ENCODE measurements at places on chromosomes 12 and 14.
A peak's percentile ranks its signal among the peaks of the same experiment; 100 is the strongest.

- no peaks in the 10 kb centered on the region for H3K36me3 ChIP-seq
- no peak for DNase-seq
- no peak overlapping the region for H3K27ac ChIP-seq
- H3K4me1 ChIP-seq, result no peaks in the 10 kb centered on the region
- no peaks in the 10 kb centered on the region for H3K27me3 ChIP-seq
Observed at GRCh38 chr14:33505963-33506329, 444.9 kb downstream of the EGLN3 start.

DNA sequence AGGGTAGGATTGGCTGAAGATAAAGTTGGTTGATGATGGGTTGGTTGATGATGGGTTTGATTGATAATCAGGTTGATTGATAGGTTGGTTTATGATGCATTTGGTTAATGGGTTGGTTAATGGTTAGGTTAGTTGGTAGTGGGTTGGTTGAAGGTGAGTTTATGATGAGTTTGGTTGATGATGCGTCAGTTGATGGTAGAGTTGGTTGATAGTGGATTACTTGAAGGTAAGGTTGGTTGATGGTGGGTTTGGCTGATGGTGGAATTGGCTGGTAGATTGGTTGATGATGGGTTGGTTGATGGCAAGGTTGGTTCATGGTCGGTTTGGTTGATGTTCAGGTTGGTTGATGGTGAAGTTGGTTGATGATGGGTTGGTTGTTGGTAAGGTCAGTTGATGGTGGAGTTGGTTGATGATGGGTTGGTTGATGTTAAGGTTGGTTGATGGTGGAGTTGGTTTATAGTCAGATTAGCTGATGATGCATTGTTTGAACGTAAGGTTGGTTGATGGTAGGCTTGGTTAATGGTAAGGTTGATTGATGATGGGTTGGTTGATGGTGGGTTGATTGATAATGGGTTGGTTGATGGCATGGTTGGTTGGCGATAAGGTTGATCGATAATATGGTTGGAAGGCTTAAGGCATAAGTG lies 146.4 kb downstream of the ADGRD1 start:
- no peak overlapping the region for H3K4me3 ChIP-seq
- no peaks in the 10 kb centered on the region for H3K27me3 ChIP-seq
- no peak for DNase-seq
- no peaks in the 10 kb centered on the region for H3K36me3 ChIP-seq

GRCh38 chr12:19251481-19252132 lies 122.1 kb downstream of the PLEKHA5 start:
- H3K27me3 ChIP-seq, result no peaks in the 10 kb centered on the region
- H3K36me3 ChIP-seq, result no peaks in the 10 kb centered on the region
- H3K27ac ChIP-seq, result no peak overlapping the region
- no peaks in the 10 kb centered on the region for H3K4me1 ChIP-seq

DNA sequence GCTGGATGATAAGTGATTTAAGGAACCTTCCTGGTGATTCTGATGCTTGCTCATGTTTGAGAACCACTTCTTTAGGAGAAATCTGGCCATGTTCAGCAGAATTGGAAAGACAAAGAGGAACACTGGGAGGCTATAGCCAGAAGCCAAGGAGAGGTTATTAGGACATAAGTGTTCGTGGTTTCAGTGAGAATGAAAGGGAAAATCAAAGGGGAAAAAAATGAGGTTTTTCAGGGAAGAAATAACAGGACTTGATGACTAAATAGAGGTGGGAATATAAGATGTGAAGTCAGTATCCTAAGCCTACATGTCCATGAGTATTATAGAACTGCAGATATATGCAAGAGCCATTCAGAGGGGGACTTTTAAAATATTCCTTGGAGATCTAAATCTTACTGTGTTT lies 95.6 kb downstream of the DAAM1 start:
- no peaks in the 10 kb centered on the region for H3K36me3 ChIP-seq
- DNase-seq, result no peak
- no peak overlapping the region for H3K27ac ChIP-seq
- no peaks in the 10 kb centered on the region for H3K27me3 ChIP-seq

DNA sequence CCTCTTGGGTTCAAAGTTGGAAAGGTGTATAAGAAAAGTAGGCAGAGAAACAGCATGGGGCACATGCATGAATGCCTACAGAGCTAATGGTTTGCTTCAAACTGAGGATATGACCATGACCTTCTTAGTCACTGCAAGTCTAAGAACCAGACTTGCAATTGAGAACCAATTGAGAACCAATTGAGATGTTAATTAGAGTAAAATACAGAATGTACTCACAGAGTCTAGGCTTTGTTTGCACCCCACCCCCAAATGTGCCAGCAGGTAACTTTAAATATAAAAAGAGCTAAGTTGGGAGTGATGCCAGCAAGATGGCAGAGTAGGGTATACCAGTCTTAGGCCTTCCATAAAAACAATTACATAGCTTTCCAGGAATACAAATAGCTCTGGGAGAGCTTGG lies 227.3 kb upstream of the ALG10 start:
- no peak for DNase-seq
- no peak overlapping the region for H3K4me3 ChIP-seq
- H3K27me3 ChIP-seq, result no peaks in the 10 kb centered on the region
- H3K27ac ChIP-seq, result no peak overlapping the region
- H3K4me1 ChIP-seq, result no peaks in the 10 kb centered on the region

- no peak overlapping the region for H3K4me3 ChIP-seq
- H3K36me3 ChIP-seq, result no peaks in the 10 kb centered on the region
- DNase-seq, result no peak
- no peak overlapping the region for H3K27ac ChIP-seq
Observed at GRCh38 chr12:11976005-11976404, 94.7 kb upstream of the BCL2L14 start.

DNA sequence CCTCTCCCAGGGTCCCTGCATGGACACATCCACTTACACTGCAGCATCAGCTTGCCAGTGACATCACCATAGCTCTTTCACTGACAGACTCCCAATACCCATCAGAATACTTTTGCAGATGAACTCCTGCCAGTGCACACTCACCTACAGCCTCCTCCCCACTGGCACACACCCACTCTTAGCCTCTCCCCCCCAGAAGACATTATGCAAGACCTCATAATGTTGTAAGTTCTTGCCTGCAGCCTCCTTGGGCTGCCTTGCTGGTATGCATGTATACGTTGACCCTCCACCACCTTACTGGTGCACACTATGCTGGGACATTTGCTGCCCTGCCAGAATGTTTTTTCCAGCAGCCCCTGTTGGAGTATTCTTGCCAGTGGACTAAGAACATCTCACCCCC lies 324.2 kb downstream of the AEBP2 start:
- H3K27ac ChIP-seq, result no peak overlapping the region
- no peak for DNase-seq
- H3K4me3 ChIP-seq, result no peak overlapping the region
- no peaks in the 10 kb centered on the region for H3K36me3 ChIP-seq
- H3K27me3 ChIP-seq, result no peaks in the 10 kb centered on the region

DNA sequence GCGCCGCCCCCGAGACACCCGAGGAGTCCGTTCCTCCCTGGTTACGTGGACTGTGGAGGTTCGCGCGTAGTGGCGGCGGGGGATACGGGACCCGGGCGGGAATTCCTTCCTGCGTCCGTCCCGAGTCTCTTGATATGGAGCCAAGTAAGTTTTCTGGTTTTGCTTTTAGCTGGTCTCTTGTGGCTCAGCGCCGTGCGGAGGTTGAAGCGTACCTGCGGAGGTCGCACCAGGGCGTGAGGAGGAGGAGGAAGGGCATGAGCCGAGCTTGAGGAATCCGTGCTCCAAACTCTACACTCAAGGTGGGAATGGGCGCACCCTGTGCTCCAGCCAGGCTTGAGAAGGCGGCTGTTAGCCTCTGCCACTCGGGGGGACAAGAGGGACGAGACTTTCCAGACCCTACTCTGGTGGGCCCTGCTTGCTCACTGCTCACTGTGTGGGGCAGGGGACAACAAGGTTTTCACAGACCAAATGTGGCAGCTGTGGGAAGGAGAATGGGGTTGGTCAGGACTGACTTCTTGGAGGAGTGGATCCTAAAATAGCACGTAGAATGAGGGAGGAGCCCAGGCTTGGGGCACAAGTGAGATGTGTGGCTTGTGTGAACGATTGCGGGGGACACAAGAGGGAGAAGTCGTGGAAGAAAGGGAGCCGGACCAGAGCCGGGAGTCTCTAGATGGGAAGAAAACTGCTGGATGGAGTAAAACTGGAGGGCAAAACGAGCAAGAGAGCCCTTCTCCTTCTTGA lies 577 bp downstream of the ATG101 start:
- peaks cover 15% of the 10 kb centered on the region for H3K4me1 ChIP-seq
- peaks cover 22% of the 10 kb centered on the region for H3K36me3 ChIP-seq
- H3K27ac ChIP-seq, result peak overlapping the region; percentile 98
- no peaks in the 10 kb centered on the region for H3K27me3 ChIP-seq

GRCh38 chr14:24725311-24725710 lies 91.3 kb upstream of the GZMB start:
- H3K27ac ChIP-seq, result no peak overlapping the region
- no peaks in the 10 kb centered on the region for H3K36me3 ChIP-seq
- no peaks in the 10 kb centered on the region for H3K27me3 ChIP-seq
- no peak overlapping the region for H3K4me3 ChIP-seq

DNA sequence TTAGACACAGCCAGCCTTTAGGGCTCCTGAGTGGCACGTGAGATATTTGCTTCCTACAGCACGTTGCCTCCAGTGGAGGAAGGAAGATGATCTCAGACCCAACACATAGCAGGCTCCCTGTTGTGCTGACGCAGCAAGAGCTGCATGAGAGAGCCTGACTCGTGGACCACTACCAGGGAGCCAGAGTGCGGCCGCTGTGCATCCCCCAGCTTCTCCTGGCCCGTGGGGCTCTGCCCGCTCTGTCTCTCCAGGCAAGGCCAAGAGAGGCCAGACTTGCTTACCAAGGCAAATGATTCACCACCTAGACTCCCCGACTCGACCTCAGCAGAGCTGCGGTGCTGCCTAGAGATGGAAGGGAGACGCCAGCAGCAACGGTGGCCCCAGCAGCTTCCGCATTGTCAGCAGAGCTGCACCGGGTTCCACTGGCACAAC lies 37.5 kb downstream of the MAP3K9 start:
- H3K27ac ChIP-seq, result no peak overlapping the region
- no peaks in the 10 kb centered on the region for H3K27me3 ChIP-seq
- DNase-seq, result no peak

DNA sequence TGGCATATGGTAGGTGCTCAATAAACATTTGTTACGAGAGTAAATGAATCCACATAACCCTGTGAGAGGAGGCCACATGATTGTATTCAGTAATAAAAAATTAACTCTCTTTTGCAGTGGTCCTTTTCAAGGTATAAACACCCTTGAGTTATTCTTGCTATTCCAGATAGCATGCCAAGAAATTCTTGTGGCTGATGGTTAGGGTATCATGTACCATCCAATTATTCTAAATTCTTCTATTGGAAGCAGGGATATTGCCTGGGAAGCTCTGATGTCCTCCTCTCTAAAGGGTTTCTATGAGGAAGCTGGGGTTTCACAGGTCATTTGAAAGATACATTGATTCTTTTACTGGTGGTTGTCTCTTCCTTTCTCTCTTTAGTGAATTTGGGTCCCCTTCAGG lies 10.1 kb downstream of the AKAP6 start:
- H3K4me3 ChIP-seq, result no peak overlapping the region
- H3K36me3 ChIP-seq, result no peaks in the 10 kb centered on the region
- H3K27ac ChIP-seq, result no peak overlapping the region
- H3K27me3 ChIP-seq, result no peaks in the 10 kb centered on the region
- no peaks in the 10 kb centered on the region for H3K4me1 ChIP-seq

GRCh38 chr14:75426332-75427125 lies 1.3 kb upstream of the JDP2 start:
- no peaks in the 10 kb centered on the region for H3K27me3 ChIP-seq
- H3K4me1 ChIP-seq, result peaks cover 33% of the 10 kb centered on the region
- H3K27ac ChIP-seq, result peak overlapping the region; percentile 85
- no peaks in the 10 kb centered on the region for H3K36me3 ChIP-seq

- peak overlapping the region; percentile 68 for H3K27ac ChIP-seq
- H3K27me3 ChIP-seq, result no peaks in the 10 kb centered on the region
- DNase-seq, result no peak
- H3K36me3 ChIP-seq, result no peaks in the 10 kb centered on the region
Observed at GRCh38 chr14:99792210-99792535, 1.0 kb upstream of the EML1 start.

DNA sequence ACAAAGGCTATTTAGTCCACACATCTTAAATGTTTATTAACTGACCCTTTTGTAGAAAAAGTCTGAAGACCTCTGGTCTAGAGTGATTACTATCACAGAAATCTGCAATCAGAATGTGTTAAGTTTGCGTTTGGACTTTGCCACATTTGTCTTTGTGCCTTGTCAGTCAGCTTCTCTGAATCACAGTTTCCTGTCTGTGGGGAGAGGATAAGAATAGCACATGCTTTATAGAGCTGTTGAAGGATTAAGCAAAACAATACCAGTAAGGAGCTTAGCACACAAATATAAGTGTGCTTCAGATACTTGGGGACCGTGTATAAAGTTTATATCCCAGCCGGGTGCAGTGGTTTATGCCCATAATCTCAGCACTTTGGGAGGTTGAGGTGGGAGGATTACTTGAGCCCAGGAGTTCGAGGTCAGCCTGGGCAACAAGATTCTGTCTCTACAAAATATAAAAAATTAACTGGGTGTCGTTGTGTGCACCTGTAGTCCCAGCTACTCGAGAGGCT lies 63.0 kb upstream of the BTG1 start:
- H3K27me3 ChIP-seq, result no peaks in the 10 kb centered on the region
- DNase-seq, result no peak
- H3K36me3 ChIP-seq, result no peaks in the 10 kb centered on the region
- no peak overlapping the region for H3K27ac ChIP-seq
- H3K4me3 ChIP-seq, result peak overlapping the region; percentile 27

GRCh38 chr14:92888896-92889295 lies 34.1 kb upstream of the CHGA start:
- no peak overlapping the region for H3K4me3 ChIP-seq
- DNase-seq, result no peak
- H3K36me3 ChIP-seq, result no peaks in the 10 kb centered on the region
- peaks cover 8% of the 10 kb centered on the region for H3K27me3 ChIP-seq

DNA sequence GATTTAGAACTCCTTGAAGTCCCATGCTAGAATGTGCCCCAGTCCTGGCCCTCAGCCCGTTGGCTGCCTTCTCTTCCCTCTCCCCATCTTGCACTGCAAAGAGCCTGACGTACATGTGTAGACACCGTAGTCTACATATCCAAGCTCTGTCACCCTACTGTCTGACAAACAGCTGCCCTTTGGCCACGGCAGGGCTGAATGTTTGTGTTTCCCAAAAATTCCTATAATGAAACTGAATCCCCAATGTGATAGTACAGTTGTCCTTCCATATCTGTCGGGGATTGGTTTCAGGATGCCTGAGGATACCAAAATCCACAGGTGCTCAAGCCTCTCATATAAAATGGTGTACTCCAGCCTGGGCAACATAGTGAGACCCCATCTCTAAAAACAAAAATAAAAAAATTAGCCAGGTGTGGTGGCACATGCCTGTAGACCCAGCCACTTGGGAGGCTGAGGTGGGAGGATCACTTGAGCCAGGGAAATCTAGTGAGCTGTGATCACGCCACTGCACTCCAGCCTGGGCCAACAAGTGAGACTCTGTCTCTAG lies 12.3 kb upstream of the TFCP2 start:
- H3K4me3 ChIP-seq, result no peak overlapping the region
- no peaks in the 10 kb centered on the region for H3K4me1 ChIP-seq
- no peak overlapping the region for H3K27ac ChIP-seq
- peaks cover 10% of the 10 kb centered on the region for H3K36me3 ChIP-seq

- H3K27ac ChIP-seq, result no peak overlapping the region
- H3K4me1 ChIP-seq, result no peaks in the 10 kb centered on the region
- no peak overlapping the region for H3K4me3 ChIP-seq
- no peak for DNase-seq
- no peaks in the 10 kb centered on the region for H3K27me3 ChIP-seq
- H3K36me3 ChIP-seq, result no peaks in the 10 kb centered on the region
Observed at GRCh38 chr12:31631023-31631724, 28.3 kb upstream of the ETFBKMT start.

GRCh38 chr12:46087916-46088439 lies 97.6 kb upstream of the SCAF11 start:
- H3K36me3 ChIP-seq, result no peaks in the 10 kb centered on the region
- H3K4me1 ChIP-seq, result no peaks in the 10 kb centered on the region

GRCh38 chr14:22420598-22421186 lies 168.3 kb downstream of the DAD1 start:
- H3K4me1 ChIP-seq, result no peaks in the 10 kb centered on the region
- no peaks in the 10 kb centered on the region for H3K27me3 ChIP-seq
- H3K4me3 ChIP-seq, result no peak overlapping the region
- no peak overlapping the region for H3K27ac ChIP-seq
